ENCODE measurements at places on chromosomes 2 and 18. TPM values are rescaled to one million over a fixed set of nuclear protein-coding genes. Genes with fewer than 3 reads are reported as not detected.

Gene GPR45
- total RNA-seq: not detected

GRCh38 chr2:71551631-71551915, 98.2 kb downstream of the DYSF start:
- no peaks in the 10 kb centered on the region for H3K27me3 ChIP-seq
- no peak overlapping the region for H3K4me3 ChIP-seq
- no peak for DNase-seq
- no peaks in the 10 kb centered on the region for H3K36me3 ChIP-seq
- no peak overlapping the region for H3K27ac ChIP-seq

DNA sequence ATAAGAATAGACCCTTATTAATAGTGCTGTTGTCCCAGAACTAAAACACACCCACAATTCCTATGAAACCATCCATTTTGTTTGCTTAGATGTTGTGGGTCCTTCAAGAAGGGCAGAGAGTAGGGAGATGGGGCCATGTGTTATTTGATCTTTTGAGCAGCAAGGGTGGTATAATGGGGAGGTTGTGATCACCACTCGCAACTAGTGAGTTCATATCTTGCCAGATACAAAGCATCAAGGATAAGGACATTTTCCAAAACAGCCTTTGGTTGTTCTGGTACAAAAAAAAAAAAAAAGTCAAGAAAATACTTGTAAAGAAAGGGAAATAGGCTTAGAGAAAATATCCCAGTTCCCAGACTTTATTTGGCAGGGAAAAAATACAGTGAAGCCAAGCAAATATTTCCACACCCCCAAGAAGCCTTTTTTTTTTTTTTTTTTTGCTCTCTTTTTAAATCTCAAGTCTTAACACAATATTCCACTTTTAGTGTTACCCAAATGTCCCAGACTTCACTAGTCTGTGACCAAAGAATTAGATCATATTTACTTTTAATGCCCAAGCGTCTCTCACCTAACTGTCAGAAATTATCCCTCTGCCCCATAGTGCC, 54.1 kb downstream of the ANTXR1 start:
- no peaks in the 10 kb centered on the region for H3K4me1 ChIP-seq
- H3K27ac ChIP-seq: no peak overlapping the region
- H3K4me3 ChIP-seq: no peak overlapping the region
- peaks cover 46% of the 10 kb centered on the region for H3K27me3 ChIP-seq

DNA sequence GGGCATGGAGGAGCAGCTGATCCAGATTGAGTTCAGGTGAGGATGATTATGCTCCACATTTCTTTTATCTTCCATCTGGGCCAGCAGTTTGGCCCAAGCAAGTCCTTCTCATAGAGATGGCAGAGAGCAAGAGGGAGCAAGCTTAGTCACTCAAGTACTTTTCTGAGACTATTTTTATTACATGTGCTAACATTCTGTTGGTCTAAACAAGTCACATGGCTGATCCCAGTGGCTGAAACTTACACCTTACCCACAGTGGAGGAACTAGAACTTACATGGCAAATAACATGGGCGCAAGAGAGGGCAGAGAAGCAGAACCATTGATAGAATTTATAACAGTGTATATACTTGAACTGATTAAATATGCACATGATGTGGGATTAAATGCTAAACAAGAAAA, 105.7 kb downstream of the KYNU start:
- H3K27ac ChIP-seq: no peak overlapping the region
- H3K27me3 ChIP-seq: peaks cover 14% of the 10 kb centered on the region
- no peaks in the 10 kb centered on the region for H3K36me3 ChIP-seq
- no peak overlapping the region for H3K4me3 ChIP-seq
- no peak for DNase-seq

- no peaks in the 10 kb centered on the region for H3K4me1 ChIP-seq
- no peaks in the 10 kb centered on the region for H3K27me3 ChIP-seq
- no peaks in the 10 kb centered on the region for H3K36me3 ChIP-seq
These were observed 350.0 kb upstream of the KLHL29 start for GRCh38 chr2:23034996-23035395.

- H3K27ac ChIP-seq: no peak overlapping the region
- no peak for DNase-seq
- no peak overlapping the region for H3K4me3 ChIP-seq
- H3K36me3 ChIP-seq: no peaks in the 10 kb centered on the region
- peaks cover 13% of the 10 kb centered on the region for H3K27me3 ChIP-seq
- H3K4me1 ChIP-seq: no peaks in the 10 kb centered on the region
These were observed 22.3 kb upstream of the TYMS start for GRCh38 chr18:635171-635570.

DNA sequence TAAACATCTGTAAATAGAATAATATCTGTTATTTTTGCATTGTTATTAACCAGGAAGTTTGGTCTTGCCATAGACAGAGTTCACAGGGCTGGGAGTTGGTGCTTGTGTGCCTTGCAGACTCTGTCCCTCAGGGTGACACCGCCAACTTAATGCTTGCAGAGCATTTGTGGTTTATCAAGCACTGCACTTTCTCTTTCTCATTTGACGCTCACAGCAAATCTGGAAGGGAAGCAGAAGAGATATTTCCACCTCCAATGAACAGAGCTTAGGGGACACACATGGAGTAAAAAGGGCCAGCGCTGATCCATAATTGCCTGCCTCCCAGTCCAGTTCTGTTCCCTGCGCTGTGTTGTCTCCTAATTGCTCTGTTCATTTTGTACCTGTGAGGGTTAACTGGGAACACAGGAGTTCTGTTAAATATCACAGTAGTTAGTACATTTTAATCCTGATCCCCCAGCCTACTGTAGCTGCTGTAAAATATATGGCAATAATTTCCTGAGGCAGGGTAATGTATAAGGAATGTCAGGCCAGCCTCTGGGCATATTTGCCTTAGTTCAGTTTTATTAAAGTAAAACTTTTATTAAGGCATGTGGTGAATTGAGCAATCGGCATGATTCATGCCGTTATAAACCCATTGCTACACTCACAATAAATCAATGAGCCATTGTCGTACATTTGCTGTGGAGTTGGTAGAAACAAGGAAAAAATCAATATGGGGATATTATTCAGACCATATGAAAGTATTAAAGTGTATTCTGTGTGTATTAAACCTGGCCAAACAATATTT, 182.5 kb upstream of the OSR1 start:
- no peaks in the 10 kb centered on the region for H3K27me3 ChIP-seq
- H3K36me3 ChIP-seq: no peaks in the 10 kb centered on the region
- H3K27ac ChIP-seq: no peak overlapping the region

DNA sequence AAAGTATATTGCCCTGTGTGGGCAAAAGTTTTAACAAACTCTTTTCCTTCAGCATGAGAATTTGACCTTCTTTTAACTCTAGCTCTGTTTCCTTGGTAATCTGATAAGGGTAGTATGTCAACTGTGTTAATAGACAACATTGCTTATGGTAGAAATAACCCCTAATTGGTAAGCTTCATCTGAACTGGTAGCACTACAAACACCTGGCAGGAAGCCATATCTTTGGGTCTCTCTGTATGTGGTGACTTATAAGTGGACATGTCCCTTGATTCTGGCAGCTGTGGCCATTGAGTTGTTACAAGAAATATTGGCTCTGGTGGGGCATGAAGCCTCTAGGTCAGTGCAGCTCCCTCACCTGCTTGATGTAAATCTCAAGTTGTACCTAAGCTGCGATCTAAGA, 46.9 kb downstream of the MBD5 start:
- DNase-seq: no peak
- no peak overlapping the region for H3K4me3 ChIP-seq
- no peaks in the 10 kb centered on the region for H3K36me3 ChIP-seq
- H3K27me3 ChIP-seq: no peaks in the 10 kb centered on the region

DNA sequence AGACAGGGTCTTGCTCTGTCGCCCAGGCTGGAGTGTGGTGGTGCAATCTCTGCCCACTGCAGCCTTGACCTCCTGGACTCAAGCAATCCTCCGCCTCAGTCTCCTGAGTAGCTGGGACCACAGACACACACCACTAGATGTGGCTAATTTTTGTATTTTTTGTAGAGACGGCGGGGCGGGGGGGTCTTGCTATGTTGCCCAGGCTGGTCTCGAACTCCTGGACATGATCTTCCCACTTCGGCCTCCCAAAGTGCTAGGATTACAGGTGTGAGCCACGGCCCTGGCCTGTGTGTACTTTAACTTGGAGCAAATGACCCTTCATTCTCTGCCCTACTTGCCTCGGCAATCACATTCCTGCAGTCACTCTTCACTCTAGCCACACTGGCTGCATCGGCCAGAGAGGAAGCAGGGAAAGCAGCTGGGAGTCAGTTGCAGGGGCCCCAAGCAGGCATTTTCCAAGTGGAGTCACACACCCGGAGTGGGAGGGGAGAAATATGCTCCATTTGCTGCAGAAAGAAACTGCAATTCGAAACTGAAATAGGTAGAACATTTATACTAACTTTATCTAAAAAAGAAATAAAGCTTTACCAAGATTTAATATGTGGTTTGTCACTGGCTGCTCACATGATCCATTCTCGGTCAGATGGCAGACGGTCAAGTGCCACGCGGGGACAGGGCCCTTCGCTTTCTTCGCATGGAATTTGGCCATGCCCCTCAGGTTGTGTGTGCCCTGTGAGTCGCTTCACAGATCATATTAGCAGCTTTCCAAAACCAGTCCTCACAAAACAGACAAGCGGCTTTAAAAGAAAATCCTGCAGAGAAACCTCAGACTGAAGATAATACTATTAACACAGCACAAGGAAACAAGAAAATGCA, 37.1 kb downstream of the FAM161A start:
- H3K36me3 ChIP-seq: no peaks in the 10 kb centered on the region
- DNase-seq: no peak
- H3K27me3 ChIP-seq: peaks cover 15% of the 10 kb centered on the region
- H3K4me1 ChIP-seq: no peaks in the 10 kb centered on the region

Gene CHN1
- total RNA-seq: 5.0 TPM

GRCh38 chr18:35605686-35606417, 24.3 kb downstream of the GALNT1 start:
- DNase-seq: no peak
- H3K4me1 ChIP-seq: peaks cover 2% of the 10 kb centered on the region
- no peaks in the 10 kb centered on the region for H3K27me3 ChIP-seq

Gene CCDC141
- 4.2 TPM for total RNA-seq

DNA sequence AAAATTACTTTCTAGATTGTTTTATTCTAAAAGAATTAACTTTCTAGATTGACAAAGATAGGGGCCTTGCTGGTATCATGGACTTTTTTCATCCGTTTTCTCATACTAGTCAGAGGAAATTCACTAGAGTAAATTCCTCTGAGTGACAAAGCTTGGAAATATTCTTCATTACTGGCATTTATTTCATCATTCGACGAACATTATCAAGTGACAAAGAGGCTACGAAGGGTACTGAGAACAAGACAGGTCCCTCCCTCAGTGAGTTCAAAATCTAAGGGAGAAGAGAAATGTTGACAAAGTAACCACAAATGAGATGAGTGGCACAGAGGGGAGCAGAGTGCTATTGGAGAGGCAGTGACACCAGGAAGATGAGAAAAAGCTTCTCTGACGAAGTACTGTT, 4.3 kb downstream of the EPG5 start:
- H3K36me3 ChIP-seq: peaks cover 26% of the 10 kb centered on the region
- no peak overlapping the region for H3K4me3 ChIP-seq
- DNase-seq: no peak
- peaks cover 48% of the 10 kb centered on the region for H3K4me1 ChIP-seq

Gene MEIS1
- not detected for total RNA-seq

Gene SCN7A
- not detected for total RNA-seq

GRCh38 chr2:120985997-120986651, 250.5 kb downstream of the GLI2 start:
- H3K27ac ChIP-seq: no peak overlapping the region
- H3K4me1 ChIP-seq: no peaks in the 10 kb centered on the region
- H3K27me3 ChIP-seq: no peaks in the 10 kb centered on the region

Gene UGT1A3
- total RNA-seq: not detected

DNA sequence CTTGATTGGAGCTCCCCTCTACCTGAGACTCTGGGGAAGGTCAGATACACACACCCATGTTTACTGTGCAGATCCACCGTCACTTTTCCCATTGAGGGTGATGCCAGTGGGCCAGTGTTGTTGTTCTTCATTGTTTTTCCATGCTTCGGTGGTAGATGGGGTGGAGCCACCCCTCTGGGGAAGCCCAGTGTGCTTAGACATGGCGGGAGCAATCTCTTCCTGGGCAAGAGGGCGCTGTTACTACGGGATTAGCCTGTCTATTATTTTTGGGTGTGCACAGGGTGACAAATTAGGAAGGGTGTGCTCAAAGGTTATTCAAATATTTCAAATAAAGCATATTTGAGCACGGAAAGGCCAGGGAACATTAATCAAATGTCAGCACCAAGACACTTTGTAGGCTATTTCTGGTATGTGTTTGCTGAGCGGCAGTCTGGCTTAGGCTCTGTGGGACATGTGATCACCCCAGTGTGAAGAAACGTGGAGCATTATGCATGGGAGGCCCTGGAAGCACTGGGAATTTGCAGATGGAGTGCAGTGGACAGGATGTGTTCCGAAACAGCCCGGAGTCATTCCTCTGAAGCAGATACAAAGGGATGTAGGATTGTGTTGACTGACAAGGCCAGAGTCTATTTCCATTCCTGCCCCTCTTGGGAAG, 34.8 kb upstream of the SMIM21 start:
- no peaks in the 10 kb centered on the region for H3K36me3 ChIP-seq
- no peak overlapping the region for H3K4me3 ChIP-seq
- no peak overlapping the region for H3K27ac ChIP-seq
- H3K27me3 ChIP-seq: peaks cover 13% of the 10 kb centered on the region

Measured in activated T-helper 2 cell treated with anti-CD3 and anti-CD28 coated beads, Interferon-gamma antibody, Interleukin-2, Interleukin-4, amounts not matched to agents 10 μg/mL and 5 μg/mL and 100 μg/mL, durations not matched to agents 14 hours and 24 hours and 36 hours (primary cell).